Lower leg skin (tissue), 4 donors: ENCODE measurements at places on chromosomes 1 and 21. TPM values are rescaled to one million over a fixed set of nuclear protein-coding genes. Genes with fewer than 3 reads are reported as not detected.

USP25 gene
- total RNA-seq, result 37.4 TPM

FMOD gene
- 5.6 TPM for total RNA-seq

DNALI1 gene
- total RNA-seq, result 0.17 TPM

GRCh38 chr1:68361346-68361910 lies 88.3 kb downstream of the RPE65 start:
- no peak for DNase-seq

- no peak for DNase-seq
These were observed 65.9 kb upstream of the SIPA1L2 start for GRCh38 chr1:232695621-232696385.

DNA sequence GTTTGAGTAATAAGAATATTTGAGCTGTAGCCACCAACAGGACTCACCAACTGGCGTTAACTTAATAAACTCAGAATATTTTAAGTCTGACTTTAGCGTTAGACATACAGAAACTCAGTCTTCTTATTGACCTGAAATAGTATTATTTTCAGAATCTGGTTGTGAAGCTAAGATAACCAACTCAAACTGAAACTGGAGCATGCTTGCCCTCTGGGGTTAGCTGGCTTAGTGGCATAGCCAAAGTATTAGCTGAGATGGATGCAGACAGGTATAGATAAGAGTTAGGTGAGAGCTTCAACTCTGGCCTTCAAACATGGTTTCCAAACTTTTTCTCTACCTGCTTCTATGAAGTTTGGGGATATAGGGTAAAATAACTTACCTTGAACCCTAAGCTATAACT lies 40.5 kb downstream of the AMY1C start:
- no peak for DNase-seq

- DNase-seq, result no peak
These were observed 69.4 kb downstream of the DEGS1 start for GRCh38 chr1:224252479-224252878.

DNA sequence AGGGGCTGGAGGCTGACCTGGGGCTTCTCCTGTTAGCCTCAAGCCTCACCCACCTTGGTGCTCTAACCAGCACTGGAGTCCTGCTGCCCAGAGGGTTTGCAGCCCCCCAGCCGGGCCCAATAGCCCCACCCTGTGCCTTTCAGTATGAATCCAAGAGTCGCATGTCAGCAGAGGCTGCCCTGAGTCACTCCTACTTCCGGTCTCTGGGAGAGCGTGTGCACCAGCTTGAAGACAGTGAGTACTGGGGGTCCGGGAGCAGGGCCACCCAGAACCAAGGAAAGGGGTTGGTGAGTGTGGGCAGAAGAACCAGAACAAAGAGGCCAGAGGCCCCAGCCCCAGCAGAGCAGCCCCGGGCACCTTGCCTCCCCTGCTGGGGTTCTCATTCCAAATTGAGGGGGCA lies 25.6 kb downstream of the CDK18 start:
- no peak for DNase-seq

GRCh38 chr1:118223426-118223825 lies 38.4 kb upstream of the SPAG17 start:
- DNase-seq, result no peak

DNA sequence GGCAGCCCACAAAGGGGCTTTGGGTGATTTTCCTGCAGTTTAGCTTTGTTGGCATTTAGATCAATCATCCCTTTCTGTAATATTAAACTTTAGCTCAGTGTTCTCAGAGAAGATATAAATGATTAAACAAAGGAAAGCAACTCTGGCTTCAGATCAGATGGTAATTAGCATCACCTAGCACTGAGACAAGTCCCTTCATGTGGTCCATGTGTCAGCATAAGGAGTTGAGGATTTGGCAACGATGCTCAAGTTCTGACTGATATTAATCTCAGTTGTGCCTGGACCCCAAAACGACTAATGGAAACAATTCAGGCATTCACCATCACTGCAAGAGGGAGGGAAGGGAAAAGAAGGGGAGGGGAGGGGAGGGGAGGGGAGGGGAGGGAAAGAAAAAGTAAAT lies 60.4 kb downstream of the SEC16B start:
- DNase-seq, result no peak
